ENCODE measurements at places on chromosomes 2 and 18.

GRCh38 chr18:62784338-62784965 lies 69.1 kb downstream of the PHLPP1 start:
- no peak for DNase-seq

DNA sequence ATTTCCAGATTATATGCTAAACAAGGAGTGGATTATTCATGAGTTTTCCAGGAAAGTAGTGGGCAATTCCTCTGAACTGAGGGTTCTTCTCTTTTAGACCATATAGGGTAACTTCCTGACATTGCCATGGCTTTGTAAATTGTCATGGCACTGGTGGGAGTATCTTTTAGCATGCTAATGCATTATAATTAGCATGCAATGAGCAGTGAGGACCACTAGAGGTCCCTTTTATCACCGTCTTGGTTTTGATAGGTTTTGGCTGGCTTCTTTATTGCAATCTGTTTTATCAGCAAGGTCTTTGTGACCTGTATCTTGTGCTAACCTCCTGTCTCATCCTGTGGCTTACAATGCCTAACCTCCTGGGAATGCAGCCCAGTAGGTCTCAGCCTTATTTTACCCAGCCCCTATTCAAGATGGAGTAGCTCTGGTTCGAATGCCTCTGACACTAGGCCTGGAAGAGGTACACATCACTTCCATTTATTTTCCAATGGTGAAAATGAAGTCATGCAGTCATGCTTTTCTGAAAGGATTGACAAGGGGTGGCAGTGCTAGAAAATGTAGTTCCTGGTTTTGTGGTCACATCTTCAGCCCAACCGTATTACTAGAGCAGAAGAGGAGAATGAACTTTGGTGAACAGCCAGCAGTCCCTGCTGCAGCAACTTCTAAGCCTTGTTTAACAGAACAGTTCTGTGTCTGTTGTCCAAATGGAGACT lies 26.6 kb upstream of the ITGA4 start:
- DNase-seq, result no peak

- no peak for DNase-seq
These were observed 45.1 kb downstream of the TRAK2 start for GRCh38 chr2:201406077-201406662.

DNA sequence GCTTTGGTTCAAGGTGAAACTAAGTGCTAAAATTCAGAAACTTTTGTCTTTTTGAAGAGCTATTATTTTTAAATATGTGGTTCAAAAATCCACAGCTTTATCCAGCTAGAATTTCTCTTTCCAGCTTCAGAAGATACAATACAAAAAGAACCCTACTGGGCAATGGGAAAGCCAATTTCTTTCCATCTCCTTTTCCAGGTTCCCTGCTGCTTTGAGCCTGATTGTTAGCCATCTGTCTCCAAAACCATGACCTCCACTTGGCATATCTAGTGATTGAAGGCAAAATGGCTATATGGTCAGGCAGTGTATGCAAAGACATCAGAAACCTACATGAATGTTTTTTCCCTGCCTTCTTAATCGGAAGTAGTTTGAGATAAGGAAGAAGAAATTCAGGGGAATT lies 134.1 kb downstream of the KCNH7 start:
- DNase-seq, result no peak

GRCh38 chr18:7757175-7757574 lies 190.1 kb downstream of the PTPRM start:
- no peak for DNase-seq

DNA sequence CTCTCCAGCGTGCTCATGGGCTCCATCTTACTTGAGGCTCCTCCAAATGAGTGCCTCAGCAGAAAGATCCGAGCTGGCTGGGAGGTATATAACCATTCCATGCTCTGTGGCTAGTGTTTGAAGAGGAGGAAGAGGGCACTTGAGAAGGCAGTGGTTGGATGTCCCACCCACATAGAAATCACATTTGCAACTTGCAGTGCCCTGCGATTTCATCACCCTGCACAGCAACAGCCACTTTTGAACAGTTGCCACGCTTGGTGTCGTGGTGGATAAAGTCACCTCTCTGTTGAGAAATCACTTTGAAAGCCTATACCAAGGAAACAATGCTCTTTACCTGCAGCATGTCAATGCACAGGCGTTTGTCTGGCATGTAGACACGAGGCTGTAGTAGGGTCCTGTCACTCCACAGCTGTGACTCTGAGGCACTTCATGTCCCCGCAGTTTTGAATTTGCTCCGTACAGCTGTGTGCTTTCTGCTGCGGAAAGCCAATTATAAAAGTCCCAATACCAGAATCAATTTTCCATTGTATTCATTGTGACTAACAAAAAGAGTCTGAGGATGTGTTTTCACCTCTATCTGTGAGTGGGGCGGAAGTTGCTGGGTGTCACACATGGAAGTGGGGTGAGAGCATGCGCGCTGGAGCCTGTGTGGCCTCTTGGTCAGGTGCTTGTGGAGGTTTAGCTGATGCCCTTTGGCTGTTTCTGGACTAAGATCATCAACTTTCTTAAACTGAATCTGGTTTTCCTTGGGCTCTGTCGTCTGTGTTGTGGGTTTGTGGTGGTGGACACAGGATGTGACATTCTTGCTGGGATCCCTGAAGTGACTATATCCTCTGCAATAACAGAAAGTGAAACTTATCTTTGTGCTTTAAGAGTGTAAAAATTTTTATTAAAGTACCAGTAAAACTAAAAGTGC lies 2.8 kb downstream of the CNDP2 start:
- DNase-seq, result no peak

- DNase-seq, result no peak
These were observed 63.7 kb downstream of the FARSB start for GRCh38 chr2:222592176-222592575.

DNA sequence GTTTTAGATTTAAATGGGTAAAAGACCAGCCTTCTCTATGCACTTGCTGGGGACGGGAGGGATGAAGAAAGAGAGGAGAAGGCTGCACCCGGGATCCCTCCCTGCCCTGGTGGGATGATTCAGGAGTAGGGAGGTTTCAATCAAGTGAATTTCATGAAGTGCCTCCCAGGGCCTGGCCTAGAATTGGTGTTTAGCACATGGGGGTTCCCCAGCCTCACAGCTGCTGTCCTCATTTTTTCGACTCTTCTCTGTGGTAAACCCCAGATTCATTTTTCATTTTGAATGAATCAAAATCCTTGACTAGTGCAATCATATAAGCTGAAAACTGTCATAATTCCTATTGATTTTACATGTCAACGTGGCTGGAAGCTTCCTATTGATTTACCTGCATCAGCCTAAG lies 81.1 kb downstream of the LPIN1 start:
- DNase-seq, result no peak

DNA sequence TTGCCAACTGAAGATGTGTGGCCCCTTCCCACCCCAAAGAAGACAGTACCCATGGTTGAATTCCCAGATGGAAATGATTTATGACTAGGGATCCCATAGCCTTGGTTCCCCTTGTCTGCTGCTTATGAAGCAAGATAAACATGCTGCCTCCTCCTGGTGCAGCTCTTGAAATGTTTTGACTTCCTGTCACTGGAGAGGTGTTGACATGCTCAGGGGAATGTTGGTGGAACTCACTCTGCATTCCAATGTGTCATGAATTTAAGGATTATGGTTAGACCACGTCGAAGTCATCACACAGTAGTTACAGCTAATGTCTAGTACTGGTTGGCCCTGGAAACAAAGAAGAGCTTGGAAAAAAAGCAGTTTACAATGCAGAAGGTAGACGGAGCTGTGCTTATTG lies 69.0 kb upstream of the FAM110C start:
- DNase-seq, result no peak

GRCh38 chr2:176081837-176082524 lies 1.8 kb downstream of the EVX2 start:
- DNase-seq, result no peak

DNA sequence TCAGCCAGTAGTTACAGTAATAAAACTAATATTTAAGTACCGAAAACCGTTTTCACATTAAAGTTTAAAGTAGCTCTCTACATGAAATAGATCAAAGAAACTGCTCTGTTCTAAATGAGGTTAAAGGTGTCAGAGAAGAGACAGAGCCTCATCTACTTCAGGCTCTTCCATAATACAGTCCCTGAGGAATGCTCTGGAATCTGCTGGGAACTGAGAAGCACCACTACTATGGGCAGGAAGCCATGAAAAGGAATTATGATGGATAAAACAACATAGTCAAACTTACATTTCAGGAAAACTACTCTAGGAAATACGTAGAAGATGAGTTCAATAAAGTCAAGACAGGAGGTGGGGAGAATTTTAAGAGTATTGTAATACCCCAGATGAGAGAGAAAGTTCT lies 60.0 kb downstream of the ROCK1 start:
- DNase-seq, result no peak

- DNase-seq, result no peak
These were observed 132.6 kb downstream of the C1D start for GRCh38 chr2:67930156-67930555.

GRCh38 chr2:170152421-170152820 lies 25.5 kb upstream of the MYO3B start:
- DNase-seq, result no peak

DNA sequence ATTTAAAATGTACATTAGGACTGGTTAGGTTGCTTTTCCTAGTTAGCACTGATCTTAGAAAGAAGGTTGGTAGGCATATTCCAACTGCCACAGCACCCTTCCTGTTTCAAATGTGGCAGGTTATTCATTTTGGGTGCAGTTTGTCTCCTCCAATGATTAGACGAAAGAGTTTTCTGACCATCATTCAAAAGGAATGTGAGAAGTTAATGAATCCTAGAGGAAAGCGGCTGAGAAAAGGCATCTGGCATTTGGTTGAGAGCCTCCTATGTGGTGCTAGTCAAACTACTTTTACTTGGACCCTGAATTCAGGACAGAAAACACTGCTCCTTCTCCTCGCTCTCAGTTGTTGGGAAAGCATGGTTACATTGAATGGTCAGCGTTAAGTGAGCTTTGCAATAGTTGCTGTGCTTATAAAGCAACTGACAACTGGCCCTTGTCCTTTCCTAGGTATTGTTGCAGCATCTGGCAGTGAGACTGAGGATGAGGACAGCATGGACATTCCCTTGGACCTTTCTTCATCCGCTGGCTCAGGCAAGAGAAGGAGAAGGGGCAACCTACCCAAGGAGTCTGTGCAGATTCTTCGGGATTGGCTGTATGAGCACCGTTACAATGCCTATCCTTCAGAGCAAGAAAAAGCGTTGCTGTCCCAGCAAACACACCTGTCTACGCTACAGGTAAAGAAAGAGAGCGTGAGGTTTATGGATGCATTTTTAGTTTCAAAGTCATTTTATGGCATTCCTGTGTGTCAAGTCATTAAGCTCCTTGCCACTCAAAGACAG lies 6.1 kb downstream of the TGIF1 start:
- no peak for DNase-seq

GRCh38 chr2:239168575-239168974 lies 232.2 kb downstream of the HDAC4 start:
- DNase-seq, result no peak

- no peak for DNase-seq
These were observed 81.2 kb downstream of the SH3YL1 start for GRCh38 chr2:182509-183122.

DNA sequence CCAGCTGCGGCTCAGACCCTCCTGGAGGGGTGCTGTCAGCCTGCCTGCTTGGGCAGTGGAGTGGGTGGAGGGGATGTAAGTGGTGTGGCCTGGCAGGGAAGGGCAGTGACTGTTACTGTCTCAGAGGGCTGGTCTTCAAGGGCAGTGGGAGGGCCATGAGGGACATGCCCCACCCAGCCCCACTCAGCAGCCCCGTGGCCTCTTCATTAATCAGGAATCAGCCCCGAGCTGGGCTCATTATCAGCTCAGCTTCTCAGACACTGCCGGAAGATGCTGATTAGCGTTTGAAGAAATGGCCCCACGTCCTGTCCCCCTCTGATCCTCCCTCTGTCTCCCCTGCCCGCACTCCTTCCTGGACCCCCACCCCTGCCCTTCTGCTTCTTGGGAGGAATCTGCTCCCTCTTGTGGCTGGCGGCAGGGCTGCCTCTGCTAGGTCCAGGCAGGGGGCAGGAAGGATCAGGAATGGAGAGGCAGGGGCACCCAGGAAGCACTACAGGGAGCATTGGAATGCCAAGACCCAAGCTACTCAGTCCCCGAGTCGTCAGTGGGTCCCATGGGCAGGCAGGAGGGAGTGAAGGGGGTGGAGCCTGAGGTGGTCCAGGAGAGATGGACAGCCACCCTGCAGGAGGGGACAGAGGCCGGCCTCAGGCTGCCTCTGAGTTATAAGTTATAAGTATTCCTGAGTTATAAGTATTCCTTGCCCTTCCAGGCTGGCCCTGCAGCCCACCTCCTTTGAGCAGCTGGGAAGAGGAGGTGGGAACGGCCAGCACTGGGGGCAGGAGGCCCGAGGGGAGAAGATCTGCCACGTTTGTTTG lies 7.0 kb downstream of the ASIC4 start:
- DNase-seq, result no peak

DNA sequence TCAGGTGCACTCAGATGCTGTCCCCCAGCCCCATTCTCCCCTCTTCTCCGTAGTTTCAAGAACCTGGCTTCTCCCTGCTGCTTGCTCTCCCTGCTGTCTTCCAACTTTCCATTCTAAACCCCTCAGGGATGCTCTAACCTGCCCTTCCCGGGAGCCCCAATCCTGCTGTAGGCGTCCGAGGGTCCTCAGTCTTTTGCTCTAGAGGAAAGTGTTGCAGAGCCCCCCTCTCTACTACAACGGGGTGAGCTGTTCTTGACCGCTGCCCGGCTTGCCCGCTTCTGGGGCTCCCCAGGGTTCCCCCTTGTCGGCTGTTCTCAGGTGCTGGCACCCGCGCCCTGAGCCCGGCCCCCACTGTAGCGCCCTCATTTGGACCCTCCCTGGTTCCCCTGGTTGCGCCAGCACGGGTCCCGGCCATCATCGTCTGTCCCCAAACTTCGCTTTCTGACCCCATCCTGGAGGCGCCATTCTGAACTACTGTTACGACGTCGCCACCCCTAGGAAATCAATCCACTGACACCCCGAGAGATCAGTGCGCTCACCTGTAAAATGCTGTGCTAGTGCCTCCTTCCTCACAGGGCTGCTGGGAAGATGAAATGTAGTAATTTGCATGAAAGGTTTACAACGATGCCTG lies 31.9 kb upstream of the REG3G start:
- DNase-seq, result no peak

DNA sequence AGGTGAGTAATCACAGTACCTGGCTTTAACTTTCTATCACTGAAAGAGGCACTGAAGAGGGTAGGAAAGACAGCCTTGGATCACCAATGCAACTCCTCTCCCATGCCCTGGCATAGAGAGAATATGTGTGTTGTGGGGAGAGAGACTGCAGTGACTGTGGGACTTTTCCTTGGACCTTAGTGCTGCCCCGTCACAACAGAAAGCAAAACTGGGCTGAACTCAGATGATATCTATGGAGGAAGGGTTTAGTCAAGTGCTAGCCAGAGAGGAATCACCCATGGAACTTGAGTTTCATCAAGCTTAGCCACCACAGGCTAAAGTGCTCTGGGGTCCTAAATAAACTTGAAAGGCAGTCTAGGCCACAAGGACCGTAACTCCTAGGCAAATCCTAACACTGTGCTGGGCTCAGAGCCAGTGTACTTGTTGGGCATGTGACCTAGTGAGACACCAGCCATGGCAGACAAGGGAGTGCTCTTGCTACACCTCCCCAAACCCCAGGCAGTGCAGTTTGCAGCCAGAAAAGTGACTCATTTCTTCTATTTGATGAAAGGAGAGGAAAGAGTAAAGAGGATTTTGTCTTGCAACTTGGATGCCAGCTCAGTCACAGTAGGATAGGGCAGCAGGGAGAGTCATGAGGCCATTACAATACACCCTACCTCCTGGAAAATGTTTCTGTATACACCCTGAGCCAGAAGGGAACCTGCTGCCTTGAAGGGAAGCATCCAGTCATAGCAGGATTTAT lies 105.8 kb upstream of the SPOPL start:
- no peak for DNase-seq

- no peak for DNase-seq
These were observed 536.1 kb upstream of the RAB6C start for GRCh38 chr2:129443235-129443864.

GRCh38 chr2:63486861-63487290 lies 101.4 kb downstream of the WDPCP start:
- no peak for DNase-seq
